Neural progenitor cell (in vitro differentiated cells): ENCODE measurements at places on chromosomes 3 and 15. TPM values are rescaled to one million over a fixed set of nuclear protein-coding genes. Genes with fewer than 3 reads are reported as not detected.

- DNase-seq = no peak
These were observed 432.8 kb downstream of the MAGI1 start for GRCh38 chr3:65605876-65606432.

- DNase-seq = no peak
These were observed 224.5 kb downstream of the TIGIT start for GRCh38 chr3:114518206-114518808.

GRCh38 chr15:77036537-77037387, 34.1 kb downstream of the TSPAN3 start:
- no peak for DNase-seq

DNA sequence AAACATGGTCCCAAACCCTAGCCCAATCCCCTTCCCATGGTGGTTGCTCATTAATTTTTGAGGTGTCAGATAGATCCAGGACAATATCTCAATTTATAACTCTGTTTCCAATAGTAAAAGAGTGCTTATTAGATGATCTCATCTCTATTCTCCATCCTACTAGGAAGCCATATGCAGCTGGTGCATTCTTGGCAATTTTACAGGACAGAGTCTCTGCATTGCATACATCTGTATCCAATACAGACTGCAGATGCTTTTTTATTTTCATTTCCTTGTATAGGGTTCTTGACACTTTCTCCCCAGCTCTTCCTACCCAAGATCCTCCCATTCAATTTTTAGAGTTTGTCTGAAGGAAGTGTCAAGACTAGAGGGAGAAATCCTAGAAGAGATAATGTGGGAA, 194.8 kb upstream of the DPH6 start:
- DNase-seq = no peak

- DNase-seq = no peak
These were observed 341.7 kb upstream of the ROBO2 start for GRCh38 chr3:76698136-76698706.

DNA sequence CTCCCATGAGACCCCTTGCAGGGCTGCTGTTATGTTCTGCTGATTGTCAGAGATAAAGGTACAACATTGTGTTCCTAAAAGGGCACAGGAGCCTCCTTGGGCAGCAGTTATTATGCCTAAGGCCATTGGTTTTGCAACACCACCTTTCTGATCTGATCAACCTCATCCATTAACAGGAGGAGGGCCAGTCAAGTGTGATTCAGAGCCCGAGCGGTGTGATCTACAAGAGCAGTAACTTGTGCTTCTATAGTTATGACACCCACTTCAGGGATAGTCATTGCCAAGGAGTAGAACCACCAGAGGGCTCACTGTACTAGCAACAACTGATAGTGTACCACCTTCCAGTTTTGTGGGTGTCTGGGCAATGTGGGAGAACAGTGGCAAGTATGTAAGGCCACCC, 1457.9 kb upstream of the CADM2 start:
- no peak for DNase-seq

DNA sequence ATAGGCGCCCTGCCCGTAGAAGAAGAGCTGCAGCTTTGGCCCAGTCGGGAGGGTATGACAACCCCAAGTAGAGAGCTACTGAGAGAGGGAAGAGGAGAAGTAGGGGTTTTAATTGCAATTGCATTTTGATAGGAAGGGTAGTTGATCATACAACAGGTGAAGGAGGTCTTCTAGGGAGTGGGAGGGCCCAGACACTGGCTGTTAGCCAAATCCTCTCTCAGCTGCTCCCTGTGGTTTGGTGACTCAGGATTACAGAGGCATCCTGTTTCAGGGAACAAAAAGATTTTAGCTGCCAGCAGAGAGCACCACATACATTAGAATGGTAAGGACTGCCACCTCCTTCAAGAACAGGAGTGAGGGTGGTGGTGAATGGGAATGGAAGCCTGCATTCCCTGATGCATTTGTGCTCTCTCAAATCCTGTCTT, 408.9 kb upstream of the THBS1 start:
- peak; percentile 86 for DNase-seq

- no peak for DNase-seq
These were observed 225.5 kb upstream of the STT3B start for GRCh38 chr3:31307131-31307785.

DNA sequence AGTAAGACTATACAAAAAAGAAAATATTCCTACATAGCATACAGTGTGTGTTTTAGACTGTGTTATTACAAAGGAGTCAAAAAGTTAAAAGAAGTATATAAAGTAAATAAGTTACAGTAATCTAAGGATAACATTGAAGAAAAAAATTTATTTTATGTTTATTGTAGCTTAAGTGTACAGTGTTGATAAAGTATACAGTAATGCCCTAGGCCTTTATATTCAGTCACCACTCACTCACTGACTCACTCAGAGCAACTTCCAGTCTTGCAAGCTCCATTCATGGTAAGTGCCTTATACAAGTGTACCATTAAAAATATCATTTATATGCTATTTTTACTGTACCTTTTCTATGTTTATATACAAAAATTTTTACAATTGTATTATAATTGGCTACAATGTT, 220.1 kb downstream of the BCHE start:
- DNase-seq = no peak

GRCh38 chr15:27317736-27318135, 346.8 kb downstream of the GABRG3 start:
- no peak for DNase-seq

DNA sequence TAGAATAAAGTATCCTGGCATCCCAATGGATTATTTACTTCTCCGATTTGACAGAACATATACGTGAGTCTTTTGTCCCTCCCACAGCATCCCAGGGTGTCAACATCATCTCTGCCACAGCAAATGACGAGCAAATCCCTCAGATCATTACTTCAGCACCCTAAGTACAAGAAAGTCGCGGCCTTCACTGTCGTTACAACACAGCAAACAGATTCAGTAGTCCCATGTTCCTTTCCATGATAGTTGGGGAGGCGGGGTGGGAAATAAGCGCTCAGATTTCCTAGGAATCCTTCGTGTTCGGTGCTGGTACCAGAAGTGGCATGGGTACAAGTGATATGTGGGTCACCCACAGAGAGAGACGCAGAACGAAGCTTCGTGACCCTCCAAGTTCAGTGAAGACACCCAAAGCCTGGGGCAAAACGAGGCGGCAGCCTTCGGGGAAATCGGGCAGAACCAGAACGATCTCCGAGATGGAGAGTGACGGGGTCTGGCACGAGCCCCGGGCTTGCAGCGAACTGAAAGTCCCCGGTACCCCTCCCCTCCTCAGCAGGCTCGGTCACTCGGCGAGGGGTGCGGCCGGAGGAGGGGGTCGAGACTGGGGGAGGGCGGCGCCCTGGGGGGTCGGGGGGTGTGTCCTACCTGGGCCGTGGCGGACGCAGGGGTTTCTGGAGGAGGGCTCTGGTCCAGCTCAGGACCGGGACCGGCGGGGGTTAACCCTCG, 619 bp downstream of the TTBK2 start:
- peak; percentile 51 for DNase-seq

GRCh38 chr3:85110393-85110792, 151.6 kb downstream of the CADM2 start:
- DNase-seq = no peak

- DNase-seq = no peak
These were observed 27.4 kb downstream of the MIX23 start for GRCh38 chr3:122355612-122356011.

DNA sequence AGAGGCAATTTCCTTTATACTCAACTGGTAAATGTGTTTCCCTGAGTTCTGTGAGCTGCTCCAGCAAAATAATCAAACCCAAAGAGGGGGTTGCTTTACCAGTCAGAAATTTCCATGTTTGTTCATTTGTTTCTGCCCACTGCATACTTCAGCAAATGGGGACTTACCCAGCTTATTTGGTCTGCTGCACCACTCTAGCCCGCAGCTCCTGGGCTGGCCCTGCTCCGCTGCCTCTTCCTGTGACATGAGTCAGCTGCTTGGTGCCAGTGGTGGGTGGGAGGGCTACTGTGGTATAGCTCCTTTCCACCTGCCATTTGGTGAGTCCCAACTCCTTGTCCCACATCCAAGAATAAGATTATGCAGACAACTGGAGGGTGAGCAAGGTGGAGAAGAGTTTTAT, 644.2 kb downstream of the MCTP2 start:
- no peak for DNase-seq

GRCh38 chr15:38069511-38070011, 135.1 kb downstream of the TMCO5A start:
- DNase-seq = peak; percentile 7

DNA sequence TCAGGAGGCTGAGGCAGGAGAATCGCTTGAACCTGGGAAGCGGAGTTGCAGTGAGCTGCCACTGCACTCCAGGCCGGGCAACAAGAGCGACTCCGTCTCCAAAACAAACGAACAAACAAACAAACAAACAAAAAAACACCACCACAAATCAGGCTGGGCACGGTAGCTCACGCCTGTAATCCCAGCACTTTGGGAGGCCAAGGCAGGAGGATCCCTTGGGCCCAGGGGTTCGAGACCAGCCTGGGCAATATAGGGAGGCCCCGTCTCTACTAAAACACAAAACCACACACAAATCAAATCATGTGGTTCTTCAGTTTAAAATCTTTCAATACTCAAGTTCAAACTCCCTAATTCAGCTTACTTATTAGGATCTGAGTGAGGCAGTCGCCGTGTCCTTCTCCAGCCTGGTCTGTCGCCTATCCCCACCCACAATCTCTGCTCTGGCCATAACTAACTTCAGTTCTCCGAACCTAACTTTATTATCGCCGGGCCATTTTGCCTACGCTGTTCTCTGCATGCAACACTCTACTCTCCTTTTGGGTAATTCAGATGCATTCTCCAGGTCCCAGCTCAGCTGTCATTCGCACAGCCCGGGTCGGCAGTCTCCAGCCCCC, 660 bp upstream of the RTF1 start:
- no peak for DNase-seq

DNA sequence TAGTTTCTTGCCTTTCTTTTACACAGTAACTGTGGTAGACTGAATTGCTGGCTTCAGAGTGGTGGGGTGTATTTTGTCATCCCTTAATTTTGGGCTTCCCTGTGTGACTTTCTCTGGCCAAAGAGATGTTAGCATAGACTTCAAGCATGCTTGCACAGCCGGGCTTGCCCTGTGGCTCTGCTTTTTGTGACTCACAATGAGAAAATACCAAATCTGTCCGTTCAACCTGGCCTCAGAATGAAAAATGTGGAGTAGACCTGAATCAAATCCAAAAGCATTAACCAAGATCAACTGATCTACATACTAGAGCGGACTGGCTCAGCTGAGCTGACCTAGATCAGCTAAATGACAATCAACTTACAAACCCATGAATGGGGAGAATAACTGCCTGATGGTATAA, 51.4 kb downstream of the PLAAT1 start:
- DNase-seq = no peak

DNA sequence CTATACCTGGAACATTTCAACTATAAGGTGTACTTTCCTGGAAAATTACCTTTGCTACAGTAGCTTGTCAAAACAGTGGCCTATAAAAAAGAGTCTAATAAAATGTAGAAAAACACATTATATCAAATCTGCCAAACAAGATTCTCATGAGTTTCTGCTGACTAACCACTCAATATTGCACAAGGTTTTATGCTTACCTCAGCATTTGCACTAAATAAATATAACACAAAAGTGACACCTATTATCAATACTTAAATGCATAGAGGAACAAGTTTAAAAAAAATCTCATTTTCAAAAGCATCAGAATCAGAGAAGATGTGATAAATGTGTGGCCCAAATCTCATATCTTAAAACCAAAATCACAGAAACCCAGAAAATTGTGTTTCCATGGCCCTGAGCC, 281.4 kb downstream of the RSL24D1 start:
- no peak for DNase-seq

GRCh38 chr3:59820352-59820934, 770.6 kb upstream of the CFAP20DC start:
- DNase-seq = no peak

Gene P2RY12
- not detected in 2 replicates for total RNA-seq

Gene SFMBT1
- 18.5 and 22.7 TPM in 2 replicates for total RNA-seq

Gene HCN4
- total RNA-seq = 0.41 and 0.50 TPM in 2 replicates

Gene ACOX2
- total RNA-seq = 4.3 and 7.6 TPM in 2 replicates

Gene SCAMP5
- 16.4 and 24.9 TPM in 2 replicates for total RNA-seq

Gene HYAL2
- total RNA-seq = 38.9 and 92.3 TPM in 2 replicates

Gene CLDN16
- not detected in 2 replicates for total RNA-seq

Gene ANKUB1
- not detected in 2 replicates for total RNA-seq
